ENCODE measurements at places on chromosomes 6 and 20.
A peak's percentile ranks its signal among the peaks of the same experiment; 100 is the strongest.

DNA sequence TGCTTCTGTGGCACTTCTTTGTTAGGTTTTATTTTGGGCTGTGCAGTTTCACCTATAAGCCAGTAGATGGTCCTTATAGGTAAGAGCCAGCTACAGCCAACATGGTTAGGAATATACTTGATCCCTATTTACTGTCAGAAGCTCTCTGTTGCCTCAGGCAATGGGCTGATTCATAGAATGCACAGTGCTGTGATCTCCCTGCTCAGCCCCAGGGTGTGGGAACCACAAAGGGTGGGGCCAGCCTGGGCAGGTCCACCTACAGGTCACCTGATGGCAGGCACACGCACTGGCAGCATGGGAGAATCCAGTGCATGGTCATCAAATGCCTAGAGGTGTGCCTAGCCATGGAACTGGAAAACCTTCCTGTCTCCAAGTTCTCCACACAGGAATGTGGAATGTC lies 191.9 kb downstream of the MOXD1 start:
- DNase-seq: peak; percentile 44

DNA sequence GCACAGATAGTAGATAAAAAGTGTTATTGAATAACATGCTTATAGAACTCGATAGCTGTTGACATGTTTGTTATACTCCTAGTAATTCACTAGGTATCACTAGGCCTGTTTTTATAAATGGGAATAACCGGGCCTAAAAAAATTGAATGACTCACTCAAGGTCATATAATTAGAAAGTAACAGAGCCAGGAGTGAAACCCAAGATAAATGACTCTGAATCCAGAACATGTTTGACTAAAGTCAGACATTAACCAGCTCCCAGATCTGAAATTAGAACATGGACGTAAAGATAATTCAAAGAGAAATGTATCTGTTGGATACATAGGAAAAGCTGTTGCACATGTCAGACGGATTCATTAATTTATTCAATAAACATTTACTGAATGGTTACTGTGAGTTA lies 26.9 kb downstream of the RGS17 start:
- DNase-seq: no peak

DNA sequence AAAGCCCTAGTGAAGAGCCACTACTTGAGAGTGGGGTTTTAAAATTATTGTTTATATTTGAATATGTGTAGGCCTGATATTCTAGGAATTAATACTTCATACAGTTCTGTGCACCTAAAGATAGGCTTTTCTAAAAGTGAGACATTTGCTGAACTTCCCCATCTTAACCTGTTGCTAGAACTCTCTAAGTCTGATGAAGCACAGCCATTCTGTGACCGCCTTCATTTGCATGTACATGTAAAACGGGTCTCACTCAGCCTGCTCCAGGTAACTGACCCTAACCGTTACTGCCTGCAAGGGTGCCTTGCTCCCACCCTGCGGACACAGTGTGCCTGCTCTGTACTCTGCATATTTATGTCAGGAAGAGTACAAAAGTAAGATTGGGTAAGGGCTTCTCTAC lies 44.3 kb upstream of the IRF4 start:
- no peak for DNase-seq

- no peak for DNase-seq
Measured at GRCh38 chr6:112408522-112408921, 61.4 kb downstream of the RFPL4B start.

DNA sequence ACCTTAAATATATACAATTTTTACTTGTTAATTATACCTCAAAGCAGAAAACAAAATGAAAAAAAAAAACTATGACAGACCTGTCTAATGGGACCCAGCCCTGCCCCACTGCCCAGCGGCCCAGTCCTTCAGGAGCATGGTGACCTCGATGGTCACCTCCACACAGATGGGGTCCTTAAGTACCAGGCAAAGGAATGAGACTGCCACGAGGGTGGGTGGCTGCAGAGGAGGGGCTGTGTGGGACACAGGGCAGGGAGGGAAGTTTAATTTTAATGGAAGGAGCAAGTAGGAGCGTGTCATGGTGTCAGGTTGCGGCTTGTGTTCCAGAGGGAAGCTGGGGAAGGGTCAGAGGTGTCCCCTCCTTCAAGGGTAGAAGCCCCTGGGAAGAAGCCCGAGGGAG lies 28.6 kb downstream of the GABRR2 start:
- DNase-seq: no peak

DNA sequence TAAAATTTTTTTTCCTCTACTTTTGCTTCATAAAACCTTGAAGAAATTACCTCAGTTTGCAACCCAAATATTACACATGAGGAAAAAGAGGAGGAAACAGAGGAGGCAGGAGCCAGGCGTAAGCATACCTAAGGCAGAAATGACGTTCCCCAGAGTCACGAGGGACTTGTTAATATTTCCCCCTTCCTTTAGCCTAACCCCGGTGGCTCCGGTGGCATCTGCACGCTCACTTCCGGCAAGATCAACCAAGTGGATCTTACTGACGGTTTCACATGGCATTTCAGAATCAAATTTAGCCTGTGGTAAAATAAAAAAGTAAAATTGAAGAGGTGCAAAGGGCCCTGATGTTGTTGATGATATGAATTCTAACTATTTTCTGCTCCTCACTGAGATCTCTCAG lies 67.4 kb downstream of the KIF16B start:
- no peak for DNase-seq

- no peak for DNase-seq
Measured at GRCh38 chr6:17120019-17120418, 18.2 kb downstream of the STMND1 start.

DNA sequence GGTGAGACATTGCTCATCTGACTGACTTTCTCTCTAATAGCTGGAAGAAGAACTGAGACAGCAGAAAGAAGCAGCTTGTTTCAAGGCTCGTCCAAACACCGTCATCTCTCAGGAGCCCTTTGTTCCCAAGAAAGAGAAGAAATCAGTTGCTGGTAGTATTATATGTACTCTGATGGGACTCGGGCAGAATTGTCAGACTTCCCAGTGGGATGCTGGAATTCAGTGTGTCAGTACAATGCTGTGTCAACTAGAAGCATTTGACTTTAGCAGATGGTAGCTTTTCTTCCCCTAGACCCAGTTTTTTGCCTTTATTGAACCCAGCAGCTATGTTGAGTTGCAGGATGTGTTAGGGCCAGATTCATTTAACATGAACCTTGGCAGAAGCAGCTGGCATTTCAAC lies 21.8 kb upstream of the MYLK2 start:
- DNase-seq: no peak

DNA sequence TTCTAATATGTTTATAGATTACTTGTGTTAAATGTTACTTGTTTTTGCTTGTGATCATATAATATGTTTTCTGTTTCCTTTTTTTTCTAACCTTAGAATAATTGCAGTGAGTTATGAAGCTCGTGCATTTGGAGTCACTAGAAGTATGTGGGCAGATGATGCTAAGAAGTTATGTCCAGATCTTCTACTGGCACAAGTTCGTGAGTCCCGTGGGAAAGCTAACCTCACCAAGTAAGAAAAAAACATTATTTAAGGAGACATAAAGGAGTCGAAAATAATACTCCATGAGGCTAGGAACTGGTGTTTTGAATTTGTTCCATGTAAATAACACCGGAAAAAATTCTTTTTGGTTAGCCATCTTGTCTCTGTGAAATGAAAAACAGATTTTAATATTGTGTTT lies 6.9 kb downstream of the POLH start:
- DNase-seq: no peak
